ENCODE measurements at places on chromosomes 1 and 21. TPM values are rescaled to one million over a fixed set of nuclear protein-coding genes. Genes with fewer than 3 reads are reported as not detected.

LCE1B gene
- polyA plus RNA-seq = not detected

CD1C gene
- polyA plus RNA-seq = 6.6 TPM

SYDE2 gene
- polyA plus RNA-seq = 1.2 TPM

CHRNB2 gene
- 0.08 TPM for polyA plus RNA-seq

IGSF3 gene
- polyA plus RNA-seq = 2.1 TPM

NBPF4 gene
- 0.13 TPM for polyA plus RNA-seq

TRIM67 gene
- not detected for polyA plus RNA-seq

DDR2 gene
- polyA plus RNA-seq = 61.0 TPM

PRRX1 gene
- polyA plus RNA-seq = 80.3 TPM

TAS1R1 gene
- polyA plus RNA-seq = 0.74 TPM

GPR157 gene
- polyA plus RNA-seq = 3.6 TPM

NENF gene
- polyA plus RNA-seq = 130 TPM

RAB3B gene
- 1.1 TPM for polyA plus RNA-seq

GRCh38 chr1:62438163-62438562 lies 1.3 kb downstream of the USP1 start:
- DNase-seq = no peak
- H3K4me3 ChIP-seq = peak overlapping the region; percentile 88
- no peak overlapping the region for H3K27ac ChIP-seq
- peaks cover 2% of the 10 kb centered on the region for H3K4me1 ChIP-seq
- H3K27me3 ChIP-seq = no peaks in the 10 kb centered on the region

DNA sequence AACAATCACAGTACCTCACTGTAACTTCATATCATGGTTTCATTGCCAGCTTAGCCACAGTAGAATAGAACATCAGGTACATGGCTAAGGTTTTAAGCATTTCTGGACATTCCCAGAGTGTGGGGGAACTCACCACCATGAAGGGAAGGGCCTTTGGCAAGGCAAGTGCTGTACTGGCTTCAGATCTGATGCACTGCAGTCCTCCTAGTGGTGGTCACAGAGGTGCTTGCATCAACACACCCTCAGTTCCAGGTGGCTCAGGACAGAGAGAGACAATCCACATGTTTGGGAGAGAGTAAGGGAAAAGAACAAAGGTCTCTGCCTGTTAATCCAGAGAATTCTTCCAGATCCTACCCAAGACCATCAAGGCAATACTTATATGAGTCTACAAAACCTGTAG lies 528.4 kb upstream of the RGS18 start:
- no peaks in the 10 kb centered on the region for H3K4me1 ChIP-seq
- no peak overlapping the region for H3K27ac ChIP-seq
- no peaks in the 10 kb centered on the region for H3K36me3 ChIP-seq
- no peak for DNase-seq
- H3K27me3 ChIP-seq = peaks cover 3% of the 10 kb centered on the region
- H3K4me3 ChIP-seq = no peak overlapping the region

DNA sequence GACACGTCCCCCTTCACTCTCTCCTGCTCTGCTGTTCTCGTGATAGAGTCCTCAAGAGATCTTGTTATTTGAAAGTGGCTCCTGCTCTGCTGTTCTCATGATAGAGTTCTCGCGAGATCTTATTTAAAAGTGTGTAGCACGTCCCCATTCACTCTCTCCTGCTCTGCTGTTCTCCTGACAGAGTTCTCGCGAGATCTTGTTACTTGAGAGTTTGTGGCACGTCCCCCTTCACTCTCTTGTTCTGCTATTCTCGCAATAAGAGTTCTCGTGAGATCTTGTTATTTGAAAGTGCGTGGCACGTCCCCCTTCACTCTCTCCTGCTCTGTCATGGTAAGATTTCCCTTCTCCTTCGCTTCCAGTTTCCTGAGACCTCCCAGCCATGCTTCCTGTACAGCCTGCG lies 47.9 kb downstream of the SMYD3 start:
- H3K27ac ChIP-seq = no peak overlapping the region
- H3K27me3 ChIP-seq = no peaks in the 10 kb centered on the region
- no peak overlapping the region for H3K4me3 ChIP-seq

- peaks cover 2% of the 10 kb centered on the region for H3K4me1 ChIP-seq
- no peak overlapping the region for H3K4me3 ChIP-seq
- no peaks in the 10 kb centered on the region for H3K27me3 ChIP-seq
- no peak overlapping the region for H3K27ac ChIP-seq
- DNase-seq = no peak
Observed at GRCh38 chr1:146016891-146017290, 4.6 kb downstream of the HJV start.

GRCh38 chr21:34018910-34019309 lies 54.5 kb upstream of the MRPS6 start:
- DNase-seq = no peak
- no peaks in the 10 kb centered on the region for H3K4me1 ChIP-seq
- H3K27ac ChIP-seq = no peak overlapping the region
- no peak overlapping the region for H3K4me3 ChIP-seq
- H3K27me3 ChIP-seq = no peaks in the 10 kb centered on the region

DNA sequence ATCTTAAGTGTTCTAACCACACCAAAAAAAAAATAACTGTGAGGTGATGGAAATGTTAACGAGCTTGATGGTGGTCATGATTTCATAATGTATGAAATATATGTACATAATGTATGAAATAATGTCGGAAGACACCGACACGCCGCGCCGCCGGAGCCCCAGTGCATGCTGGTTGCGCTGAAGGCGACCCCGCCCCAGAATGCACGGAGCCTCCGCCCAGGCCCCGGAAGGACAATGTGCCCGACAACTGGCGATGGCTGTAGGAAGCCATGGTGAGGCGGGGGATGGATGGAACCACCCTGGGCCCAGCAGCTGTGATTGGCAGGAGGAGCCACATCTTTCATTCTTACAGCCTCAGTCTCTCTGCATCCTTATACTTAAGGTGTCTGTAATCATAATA lies 7.4 kb downstream of the OR2T10 start:
- no peak for DNase-seq
- H3K27me3 ChIP-seq = no peaks in the 10 kb centered on the region
- H3K4me3 ChIP-seq = no peak overlapping the region
- no peaks in the 10 kb centered on the region for H3K36me3 ChIP-seq

GRCh38 chr1:214640431-214641213 lies 37.6 kb downstream of the CENPF start:
- no peak overlapping the region for H3K27ac ChIP-seq
- H3K36me3 ChIP-seq = no peaks in the 10 kb centered on the region
- no peaks in the 10 kb centered on the region for H3K27me3 ChIP-seq
- H3K4me3 ChIP-seq = no peak overlapping the region
- DNase-seq = no peak

DNA sequence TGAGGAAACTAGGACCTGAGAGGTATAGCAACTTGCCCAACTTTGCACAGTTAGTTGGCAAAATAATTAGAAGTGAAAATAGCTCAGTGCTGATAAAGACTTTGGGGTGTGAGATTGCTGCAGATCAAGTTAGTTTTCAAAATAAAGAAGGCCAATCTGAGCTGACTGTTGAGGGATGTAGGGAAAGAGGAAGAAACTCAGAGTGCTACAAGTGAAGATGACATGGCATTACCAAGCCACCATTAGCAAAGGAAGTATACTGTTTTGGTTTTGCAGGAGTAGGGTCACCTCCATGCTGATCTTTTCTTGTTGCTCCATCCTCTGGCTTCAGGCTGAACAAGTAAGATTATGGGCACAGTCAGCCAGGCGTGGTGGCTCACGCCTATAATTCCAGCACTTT lies 78.7 kb upstream of the ADAM30 start:
- H3K27ac ChIP-seq = no peak overlapping the region
- H3K36me3 ChIP-seq = no peaks in the 10 kb centered on the region
- H3K4me1 ChIP-seq = peaks cover 3% of the 10 kb centered on the region
- no peak for DNase-seq
- no peak overlapping the region for H3K4me3 ChIP-seq
- H3K27me3 ChIP-seq = no peaks in the 10 kb centered on the region

DNA sequence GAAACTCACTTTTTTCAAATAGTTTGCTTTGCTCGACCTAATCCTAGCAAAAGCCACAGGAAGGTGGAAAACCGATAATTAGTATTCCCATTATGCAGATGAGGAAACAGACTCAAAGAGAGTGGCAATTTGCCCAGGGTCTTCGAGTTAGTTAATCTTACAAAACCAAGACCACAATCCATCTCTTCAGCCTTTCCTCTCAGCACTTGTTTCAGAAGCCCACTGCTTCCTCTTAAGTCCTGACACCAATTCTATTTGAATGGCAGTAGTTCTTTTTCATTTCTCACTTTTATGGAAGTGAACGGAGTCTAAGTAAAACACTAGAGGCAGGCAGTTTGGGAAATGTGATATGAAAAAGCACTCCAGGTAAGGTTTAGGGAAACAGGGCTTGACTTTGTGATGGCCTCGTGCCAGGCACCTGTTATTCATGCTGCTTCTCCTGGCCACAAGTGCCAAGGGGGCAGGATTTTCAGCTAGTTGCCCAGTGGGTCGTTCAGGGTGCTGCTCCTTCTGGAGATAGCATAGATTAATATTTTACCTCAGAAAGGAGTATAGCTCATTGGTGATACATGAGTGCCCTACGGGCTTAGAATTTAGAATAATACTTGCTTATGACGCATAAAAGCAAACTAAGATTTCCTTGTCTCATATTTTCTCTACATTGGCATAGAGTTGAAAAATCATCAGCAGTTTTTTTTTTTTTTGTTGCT lies 76.6 kb upstream of the NRIP1 start:
- no peak overlapping the region for H3K27ac ChIP-seq
- DNase-seq = no peak
- no peak overlapping the region for H3K4me3 ChIP-seq
- H3K4me1 ChIP-seq = peaks cover 2% of the 10 kb centered on the region
- no peaks in the 10 kb centered on the region for H3K36me3 ChIP-seq
- H3K27me3 ChIP-seq = no peaks in the 10 kb centered on the region

- no peaks in the 10 kb centered on the region for H3K27me3 ChIP-seq
- no peak overlapping the region for H3K4me3 ChIP-seq
- DNase-seq = no peak
- H3K27ac ChIP-seq = no peak overlapping the region
- no peaks in the 10 kb centered on the region for H3K36me3 ChIP-seq
- H3K4me1 ChIP-seq = peaks cover 3% of the 10 kb centered on the region
Observed at GRCh38 chr1:15429701-15430149, 8.5 kb upstream of the CTRC start.

DNA sequence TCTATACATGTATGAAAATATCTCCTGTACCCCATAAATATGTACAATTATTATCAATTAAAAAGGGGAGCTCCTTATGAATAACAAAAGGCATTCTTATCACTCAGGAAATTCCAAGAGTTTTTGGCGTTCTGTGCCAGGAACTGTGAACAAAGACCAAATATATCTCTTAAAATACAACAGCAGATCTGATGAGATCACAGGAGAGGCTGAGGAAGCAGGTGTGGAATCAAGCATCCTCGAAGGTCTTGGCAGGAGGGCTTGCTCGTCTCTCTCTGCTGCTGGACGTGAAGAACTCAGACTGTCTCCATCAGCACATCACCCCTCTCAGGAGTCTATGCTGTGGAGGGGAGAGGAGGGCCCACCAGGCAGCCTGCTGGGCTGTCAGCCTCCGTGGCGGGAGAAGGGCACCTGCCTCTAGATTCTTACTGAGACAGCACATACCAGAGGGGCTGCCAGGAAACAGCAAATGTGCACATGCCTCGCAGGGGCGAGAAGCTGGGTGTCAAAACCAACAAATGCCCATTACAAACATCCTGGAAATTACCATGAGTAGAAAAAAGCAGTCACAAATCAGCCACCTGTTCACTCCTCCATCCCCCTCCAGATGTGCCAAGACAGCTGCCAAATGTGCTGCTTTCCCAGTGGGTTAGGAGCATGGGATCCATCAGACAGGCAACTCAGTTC lies 30.8 kb upstream of the FAM89A start:
- no peak overlapping the region for H3K4me3 ChIP-seq
- DNase-seq = no peak

DNA sequence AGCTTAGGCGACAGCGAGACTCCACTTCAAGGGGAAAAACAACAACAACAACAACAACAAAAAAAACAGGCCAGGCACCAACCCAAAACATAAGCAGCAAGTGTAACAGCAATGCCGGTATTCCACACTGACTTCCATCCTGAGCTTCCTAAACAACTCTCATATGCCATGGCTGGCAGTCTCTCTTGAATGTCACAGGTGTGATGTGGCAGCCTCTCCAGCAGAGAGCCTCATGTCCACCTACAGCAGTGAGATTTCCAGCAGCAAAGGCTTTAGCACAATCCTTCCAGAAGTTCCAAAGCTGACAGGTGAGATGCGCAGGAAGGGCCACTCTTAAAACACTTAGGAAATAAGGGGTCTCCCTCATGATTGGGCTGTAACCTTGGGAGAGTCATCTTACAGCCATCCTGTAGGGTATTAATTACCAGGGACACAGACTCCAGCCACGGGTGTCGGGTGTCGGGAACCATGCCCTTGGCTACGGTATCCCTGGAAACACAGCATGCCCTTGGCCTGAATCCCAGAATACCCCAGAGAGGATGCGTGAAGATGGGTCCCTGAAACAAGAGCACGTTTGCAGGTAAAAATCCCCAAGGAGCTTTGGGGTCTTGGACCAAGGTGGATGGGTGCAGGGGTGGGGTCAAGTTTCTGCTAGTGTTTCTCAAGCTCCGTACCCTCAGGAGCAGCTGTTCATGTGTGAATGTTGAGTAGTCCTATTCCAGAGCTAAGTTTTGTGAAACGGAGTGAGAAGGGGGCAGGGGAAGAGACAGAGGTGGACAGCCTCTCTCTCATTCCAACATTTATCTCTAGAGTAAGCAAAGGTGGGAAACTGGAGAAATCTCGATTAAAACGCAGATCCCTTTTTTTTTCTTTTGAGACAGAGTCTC lies 31.4 kb downstream of the CLSTN1 start:
- H3K27ac ChIP-seq = no peak overlapping the region
- H3K36me3 ChIP-seq = no peaks in the 10 kb centered on the region
- no peak for DNase-seq

DNA sequence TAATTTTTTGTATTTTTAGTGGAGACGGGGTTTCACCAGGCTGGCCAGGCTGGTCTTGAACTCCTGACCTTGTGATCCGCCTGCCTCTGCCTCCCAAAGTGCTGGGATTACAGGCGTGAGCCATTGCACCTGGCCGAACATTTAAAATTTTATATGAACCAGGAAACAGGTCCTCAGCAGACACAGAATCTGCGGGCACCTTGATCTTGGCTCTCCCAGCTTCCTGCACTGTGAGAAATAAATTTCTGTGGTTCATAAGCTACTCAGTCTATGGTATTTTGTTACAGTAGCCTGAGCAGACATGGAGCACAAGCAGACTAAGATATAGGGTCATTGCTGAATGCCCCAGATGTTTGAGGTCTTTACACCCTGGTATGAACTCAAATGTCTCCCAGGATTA lies 23.6 kb upstream of the CTH start:
- H3K36me3 ChIP-seq = no peaks in the 10 kb centered on the region
- H3K27ac ChIP-seq = no peak overlapping the region
- no peak for DNase-seq
- H3K27me3 ChIP-seq = no peaks in the 10 kb centered on the region
- no peak overlapping the region for H3K4me3 ChIP-seq
- no peaks in the 10 kb centered on the region for H3K4me1 ChIP-seq

DNA sequence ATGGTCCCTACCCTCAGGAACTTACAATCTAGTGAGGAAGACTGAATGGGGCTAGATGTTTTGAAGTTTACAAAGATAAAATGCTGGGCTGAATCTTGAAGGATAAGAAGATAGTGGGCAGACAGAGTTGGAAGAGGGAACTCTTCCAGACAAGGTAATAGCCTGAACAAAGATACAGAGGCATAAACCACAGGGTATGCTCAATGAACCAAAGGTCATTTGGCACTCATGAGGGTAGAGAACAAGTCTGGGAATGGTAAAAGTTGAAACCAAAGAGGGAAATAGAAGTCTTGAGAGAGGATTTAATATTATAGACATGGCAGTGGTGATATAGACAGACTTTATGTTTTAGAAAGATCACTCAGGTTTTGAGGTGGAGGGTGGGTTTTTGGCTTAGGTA lies 48.1 kb upstream of the ZSWIM5 start:
- H3K4me3 ChIP-seq = no peak overlapping the region
- no peaks in the 10 kb centered on the region for H3K27me3 ChIP-seq
- H3K4me1 ChIP-seq = no peaks in the 10 kb centered on the region
- H3K27ac ChIP-seq = no peak overlapping the region
